ENCODE measurements at places on chromosomes 5 and 9.
A peak's percentile ranks its signal among the peaks of the same experiment; 100 is the strongest.

DNA sequence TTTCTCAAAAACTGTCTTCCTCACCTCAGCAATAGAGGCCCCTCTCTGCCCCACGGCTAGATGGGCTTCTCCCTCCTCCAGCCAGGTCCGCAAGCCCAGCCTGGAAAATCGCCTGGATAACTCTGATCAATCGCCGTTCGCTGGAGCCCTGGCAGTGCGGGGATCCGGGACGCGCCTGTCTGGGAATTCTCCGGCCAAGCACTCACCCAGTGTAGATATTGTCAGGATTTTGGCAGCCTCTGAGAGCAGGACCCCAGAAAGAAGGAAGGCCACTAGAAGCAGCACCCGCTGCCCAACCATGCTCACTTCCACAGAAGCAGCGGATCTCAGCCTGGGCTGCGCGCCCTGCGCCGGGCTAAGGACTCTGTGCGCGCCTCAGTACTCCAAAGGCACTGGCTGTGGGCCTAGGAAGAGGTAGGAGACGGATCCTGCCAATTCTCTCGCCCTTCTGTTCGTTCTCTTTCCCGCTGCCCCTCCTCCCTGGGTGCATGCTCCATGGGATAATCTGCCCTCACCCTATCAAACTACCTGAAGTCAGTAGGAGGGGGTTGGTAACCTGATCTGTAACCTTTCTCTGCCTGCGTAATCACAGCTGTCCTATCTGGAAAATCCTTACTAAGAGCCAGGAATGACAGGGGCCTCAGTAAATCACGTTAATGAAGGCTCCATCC is at the start of gene UGT3A1:
Gene UGT3A1, minus strand, starts transcription at position 450 of the 671 bp plus-strand sequence. Its CDS starts 150 bp downstream, at position 300.
- no peak for DNase-seq

DNA sequence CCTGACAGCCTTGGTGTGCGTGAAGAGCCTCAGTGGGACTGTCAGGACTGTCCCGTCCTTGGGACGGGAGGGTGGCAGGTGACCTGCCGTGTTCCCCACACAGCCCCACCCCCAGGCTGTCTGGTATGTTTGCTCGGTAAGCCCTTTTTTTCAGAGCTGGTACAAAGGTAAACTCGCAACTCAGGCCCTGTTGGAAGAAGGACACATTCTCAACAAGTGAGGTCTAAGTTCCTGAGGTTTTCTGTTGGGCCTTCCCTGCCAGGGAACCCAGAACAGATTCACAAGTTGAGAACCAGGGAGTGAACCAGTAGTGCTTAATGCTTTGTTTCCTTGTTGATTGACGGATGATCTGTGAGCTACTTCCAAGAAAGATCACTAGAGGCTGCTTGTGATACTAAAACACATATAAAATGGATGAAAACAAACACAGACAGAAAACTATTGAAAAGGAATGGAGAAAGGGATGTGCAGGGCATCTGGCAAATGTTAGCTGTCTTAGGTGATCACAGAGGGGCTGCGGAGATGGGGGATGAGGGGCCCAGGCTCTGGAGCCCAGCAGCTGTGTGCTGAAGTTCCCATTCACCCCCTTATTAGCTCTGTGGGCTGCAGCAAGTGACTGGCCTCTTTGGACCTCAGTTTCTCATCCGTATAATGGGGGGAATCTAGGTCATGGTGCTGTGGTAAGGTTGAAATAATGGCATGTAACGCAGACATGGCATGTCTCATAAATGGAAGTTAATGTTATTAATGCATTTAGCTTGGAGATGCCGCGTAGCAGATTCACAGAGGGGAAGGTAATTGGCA is 2.7 kb downstream of the NDST1 start:
- no peak for DNase-seq

- DNase-seq, result no peak
Observed at GRCh38 chr5:137316346-137316736, 182.8 kb downstream of the SPOCK1 start.

GRCh38 chr9:87271696-87272477 is 225.8 kb upstream of the DAPK1 start:
- no peak for DNase-seq

DNA sequence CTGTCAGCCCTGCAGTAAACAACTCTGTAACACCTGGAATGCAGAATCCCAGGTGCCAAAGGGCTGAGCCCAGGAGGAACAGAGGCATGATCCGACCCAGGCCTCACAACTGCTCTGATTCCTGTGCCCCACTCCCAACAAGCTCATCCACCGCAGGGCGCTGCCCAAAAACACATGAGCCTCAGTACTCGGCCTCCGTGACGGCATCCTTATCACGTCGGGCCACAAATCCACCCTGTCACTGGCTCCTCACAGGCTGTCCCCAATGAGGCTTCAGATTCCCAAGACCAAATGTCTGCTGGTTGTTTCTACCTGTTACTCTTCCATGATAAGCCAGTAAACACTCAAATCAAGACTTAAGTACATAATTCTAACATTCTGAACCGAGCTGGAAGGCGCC is 15.2 kb downstream of the QSOX2 start:
- no peak for DNase-seq

GRCh38 chr5:57412680-57413079 is 69.9 kb downstream of the ACTBL2 start:
- no peak for DNase-seq

- DNase-seq, result no peak
Observed at GRCh38 chr5:108753877-108754276, 6.2 kb downstream of the FER start.

GRCh38 chr5:33232731-33233505 is 207.8 kb upstream of the TARS1 start:
- DNase-seq, result no peak

DNA sequence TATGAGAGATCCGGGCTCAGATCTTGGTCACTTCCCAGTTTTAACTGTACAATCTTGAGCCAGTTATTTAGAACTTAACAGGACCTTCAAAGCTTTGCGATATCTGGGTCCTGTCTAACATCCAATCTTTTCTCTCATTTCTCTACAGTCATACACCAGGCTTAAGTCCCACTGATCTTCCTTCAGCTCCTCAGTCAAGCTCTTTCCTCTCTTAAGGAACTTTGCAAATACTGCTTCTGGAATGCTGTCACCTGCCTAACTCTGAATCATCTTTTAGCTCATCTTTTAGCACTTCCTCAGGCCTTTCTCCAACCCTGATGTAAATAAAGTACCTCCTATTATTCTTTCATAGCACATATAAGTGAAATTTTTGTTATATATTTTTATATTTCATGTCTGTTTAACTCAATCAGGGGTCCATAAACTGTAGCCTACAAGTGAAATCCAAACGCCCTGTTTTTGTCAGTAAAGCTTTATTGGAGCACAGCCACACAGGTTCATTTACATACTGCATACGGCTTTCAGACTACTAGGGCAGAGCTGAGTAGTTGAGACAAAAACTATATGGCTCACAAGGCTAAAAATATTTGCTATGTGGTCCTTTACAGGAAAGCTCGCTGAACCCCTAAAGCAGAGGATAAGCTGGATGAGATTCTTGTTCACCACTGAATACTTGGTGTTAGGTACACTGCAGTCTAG is 63.5 kb downstream of the MEF2C start:
- DNase-seq, result no peak

DNA sequence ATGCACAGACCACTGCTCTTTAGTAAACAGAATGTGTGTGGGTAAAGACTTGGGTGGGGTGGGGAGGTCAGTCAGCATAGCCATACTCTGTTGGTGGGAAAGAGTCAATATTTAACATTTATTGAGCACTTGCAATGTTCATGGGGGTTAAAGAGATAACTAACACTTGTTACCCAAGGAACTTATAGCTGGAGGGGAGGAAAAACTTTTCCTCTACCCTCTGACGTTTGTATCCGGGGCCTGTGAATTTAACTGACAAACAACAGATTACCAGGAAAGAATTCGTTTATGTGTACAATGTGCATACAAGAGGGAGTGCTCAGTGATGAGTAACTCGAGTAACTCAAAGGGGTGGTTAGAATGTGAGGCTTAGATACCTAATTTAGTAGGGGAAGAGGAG is 6.8 kb upstream of the CLINT1 start:
- no peak for DNase-seq

- DNase-seq, result no peak
Observed at GRCh38 chr5:137289856-137290255, 209.3 kb downstream of the SPOCK1 start.

GRCh38 chr5:54440456-54440893 is 15.0 kb upstream of the HSPB3 start:
- no peak for DNase-seq

DNA sequence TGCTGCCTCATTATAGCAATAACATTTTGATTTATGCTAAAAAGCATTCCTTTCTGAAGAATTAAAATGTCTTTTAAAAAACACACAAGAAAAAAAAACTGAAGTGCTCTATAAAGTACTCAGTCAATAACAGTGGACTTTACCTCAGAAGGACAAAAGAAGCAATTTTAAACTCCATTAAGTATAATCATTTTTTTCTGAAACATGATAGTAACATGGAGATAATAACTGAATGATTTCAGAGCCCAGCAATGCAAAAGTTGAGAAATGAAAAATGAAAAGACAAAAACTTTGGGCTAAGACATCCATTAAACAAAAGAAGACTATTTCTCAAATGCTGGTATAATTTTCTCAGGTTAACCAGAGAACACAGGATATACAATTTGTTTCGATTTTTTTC is 78.7 kb downstream of the RFX3 start:
- DNase-seq, result no peak

DNA sequence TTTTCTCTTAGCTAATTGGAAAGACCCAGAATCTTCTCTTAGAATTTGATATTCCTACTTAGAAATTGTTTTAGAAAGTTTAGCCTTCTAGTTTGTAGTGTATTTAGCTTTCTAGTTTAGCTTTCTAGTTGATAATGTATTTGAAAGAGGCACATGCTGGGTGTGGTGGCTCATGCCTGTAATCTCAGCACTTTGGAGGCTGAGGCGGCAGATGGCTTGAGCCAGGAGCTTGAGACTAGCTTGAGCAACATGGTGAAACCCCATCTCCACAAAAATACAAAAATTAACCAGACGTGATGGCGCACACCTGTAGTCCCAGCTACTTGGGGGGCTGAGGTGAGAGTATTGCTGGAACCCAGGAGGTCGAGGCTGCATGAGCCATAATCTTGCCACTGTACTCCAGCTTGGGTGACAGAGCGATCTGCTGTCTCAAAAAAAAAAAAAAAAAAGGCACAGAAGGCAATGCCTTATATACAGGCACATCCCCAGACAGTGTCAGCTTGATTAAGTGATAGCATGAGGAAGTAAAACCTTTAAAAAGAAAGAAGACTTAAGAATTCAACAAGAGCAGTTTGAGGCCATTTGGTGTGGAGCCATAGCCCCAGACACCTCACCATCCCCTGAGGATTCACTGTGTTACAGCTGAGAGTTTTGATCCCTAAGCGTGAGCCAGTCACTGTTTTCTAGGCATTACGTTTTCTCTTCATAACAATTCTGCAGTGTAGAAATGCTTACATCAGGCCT is 34.6 kb downstream of the ZSWIM6 start:
- DNase-seq, result no peak

GRCh38 chr9:72997387-72997995 is 44.6 kb upstream of the ALDH1A1 start:
- no peak for DNase-seq

DNA sequence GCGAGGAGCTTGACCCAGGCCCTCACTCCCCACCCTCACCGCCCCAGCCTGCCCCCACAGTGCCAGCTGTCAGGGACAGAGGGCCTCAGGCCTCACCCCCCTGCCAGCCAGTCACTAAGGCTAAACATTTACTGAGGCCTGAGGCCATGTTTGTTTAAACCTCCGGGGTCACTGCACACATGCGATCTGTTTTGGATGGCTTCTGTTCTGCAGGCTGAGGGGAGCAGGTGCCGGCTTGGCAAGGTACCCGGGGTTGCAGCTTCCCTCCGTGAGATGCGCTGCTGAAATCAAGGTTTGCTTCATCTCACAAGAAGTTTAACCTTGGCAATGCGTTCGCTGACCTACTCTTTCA is 103.3 kb upstream of the BOD1 start:
- DNase-seq, result peak; percentile 26

DNA sequence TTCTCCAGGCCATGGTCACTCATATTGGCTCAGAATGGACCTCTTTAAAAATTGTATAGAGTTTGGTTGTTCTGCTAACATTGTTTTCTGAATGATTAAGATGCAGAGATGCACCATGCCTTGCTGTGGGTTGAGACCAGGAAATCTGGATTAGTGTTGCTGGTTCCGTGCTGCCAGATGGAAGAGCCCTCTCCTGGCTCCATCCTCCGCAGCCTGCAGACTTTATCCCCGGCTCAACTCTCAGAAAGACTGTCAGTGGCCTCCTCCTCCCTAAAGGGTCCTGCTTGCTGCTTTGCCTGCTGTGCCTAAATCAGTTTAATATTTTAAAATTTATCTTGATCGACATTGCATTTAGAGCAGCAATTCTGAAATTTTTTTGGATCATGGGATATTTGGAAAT is 196.7 kb downstream of the TENT4A start:
- DNase-seq, result no peak

DNA sequence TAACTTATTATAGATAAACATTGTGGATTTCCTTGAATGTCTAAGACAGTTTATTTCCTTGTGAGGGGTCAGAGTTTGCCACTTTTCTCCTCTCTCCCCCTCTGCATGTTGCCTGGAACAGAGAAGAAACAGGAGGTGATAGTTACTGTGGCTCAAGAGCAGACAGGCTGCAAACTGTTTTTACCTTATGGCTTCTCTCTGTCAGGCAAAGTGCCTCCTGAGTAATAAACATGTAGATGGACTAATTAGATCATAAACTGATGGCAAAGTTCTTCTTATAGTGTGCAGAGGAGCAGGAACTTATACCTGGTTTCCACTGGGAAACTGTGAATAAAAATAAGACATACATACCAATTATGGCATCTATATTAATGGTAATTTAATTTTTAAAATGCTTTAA is 133.1 kb upstream of the CDH12 start:
- no peak for DNase-seq

DNA sequence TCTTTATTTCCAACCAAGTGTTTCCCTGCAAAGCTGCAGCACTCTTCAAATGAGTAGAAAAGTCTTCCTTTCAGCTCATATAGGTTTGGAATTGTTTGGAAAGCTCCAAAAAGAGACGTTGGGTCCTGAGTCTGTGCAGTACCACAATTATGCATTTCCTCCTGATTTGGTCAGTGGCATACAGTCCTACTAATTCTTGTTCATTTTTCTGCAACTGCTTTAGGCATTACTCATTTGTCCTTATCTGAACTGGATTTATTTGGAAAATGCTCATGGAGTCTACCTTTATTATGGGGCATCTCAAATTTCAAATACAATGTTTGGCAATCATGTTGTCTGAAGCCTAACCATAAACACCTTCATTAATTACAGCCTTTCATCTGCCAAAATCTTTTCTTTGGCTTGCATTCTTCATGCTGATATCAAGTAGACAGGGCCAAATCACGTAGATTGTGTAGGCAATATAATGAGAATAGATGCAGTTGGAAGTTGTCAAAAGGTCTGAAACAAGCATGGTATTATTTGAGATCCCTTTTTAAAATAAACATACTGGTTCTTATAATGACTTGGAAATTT is 232.8 kb downstream of the TLE1 start:
- no peak for DNase-seq

DNA sequence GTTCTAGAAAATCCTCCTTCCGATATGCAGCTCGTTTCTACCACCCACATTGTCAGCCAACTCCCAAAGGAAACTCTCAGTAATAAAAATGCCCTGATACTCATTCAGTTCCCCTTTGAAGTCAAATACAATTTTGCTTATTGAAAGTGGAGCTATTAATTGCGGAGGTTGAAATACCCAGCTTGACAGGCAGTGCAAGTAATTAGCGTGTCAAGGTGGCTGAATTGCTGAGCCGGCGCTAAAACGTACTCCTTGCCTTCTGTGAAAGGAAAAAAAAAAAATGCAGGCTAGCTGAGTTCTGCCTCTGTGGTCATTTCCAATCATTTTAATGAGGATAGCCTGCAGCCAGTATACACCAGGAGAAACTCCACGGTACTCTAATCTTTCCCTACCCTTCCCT is 165.5 kb downstream of the RORB start:
- DNase-seq, result no peak
